ENCODE measurements at places on chromosomes 3 and 15. TPM values are rescaled to one million over a fixed set of nuclear protein-coding genes. Genes with fewer than 3 reads are reported as not detected.

- no peak for DNase-seq
These were observed 9.5 kb upstream of the DPPA4 start for GRCh38 chr3:109346770-109347295.

GRCh38 chr3:195441476-195441991, 1.3 kb downstream of the ACAP2 start:
- DNase-seq, result no peak

DNA sequence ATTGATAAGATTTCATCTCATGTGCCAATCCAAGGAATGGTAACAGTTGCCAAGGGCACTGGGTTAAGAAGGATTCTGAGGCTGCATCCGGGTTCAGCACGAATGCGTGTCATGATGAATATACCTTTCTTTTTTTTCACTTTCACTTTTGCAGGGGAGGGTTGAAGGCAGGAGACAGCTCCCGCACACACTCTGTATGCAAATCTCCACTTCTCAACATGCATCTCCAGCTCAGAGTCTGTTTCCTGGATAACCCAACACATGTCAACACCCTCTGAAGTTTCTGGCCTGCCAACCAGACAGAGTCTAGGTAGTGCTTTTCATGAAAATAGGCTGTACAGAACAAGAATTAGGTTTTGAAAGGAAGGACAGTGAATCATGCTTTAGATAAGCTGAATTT, 21.6 kb downstream of the B4GALT4 start:
- no peak for DNase-seq

- DNase-seq, result no peak
These were observed 927 bp downstream of the SMAD6 start for GRCh38 chr15:66702787-66703539.

GRCh38 chr15:86759800-86760523, 680.3 kb downstream of the AGBL1 start:
- DNase-seq, result no peak

DNA sequence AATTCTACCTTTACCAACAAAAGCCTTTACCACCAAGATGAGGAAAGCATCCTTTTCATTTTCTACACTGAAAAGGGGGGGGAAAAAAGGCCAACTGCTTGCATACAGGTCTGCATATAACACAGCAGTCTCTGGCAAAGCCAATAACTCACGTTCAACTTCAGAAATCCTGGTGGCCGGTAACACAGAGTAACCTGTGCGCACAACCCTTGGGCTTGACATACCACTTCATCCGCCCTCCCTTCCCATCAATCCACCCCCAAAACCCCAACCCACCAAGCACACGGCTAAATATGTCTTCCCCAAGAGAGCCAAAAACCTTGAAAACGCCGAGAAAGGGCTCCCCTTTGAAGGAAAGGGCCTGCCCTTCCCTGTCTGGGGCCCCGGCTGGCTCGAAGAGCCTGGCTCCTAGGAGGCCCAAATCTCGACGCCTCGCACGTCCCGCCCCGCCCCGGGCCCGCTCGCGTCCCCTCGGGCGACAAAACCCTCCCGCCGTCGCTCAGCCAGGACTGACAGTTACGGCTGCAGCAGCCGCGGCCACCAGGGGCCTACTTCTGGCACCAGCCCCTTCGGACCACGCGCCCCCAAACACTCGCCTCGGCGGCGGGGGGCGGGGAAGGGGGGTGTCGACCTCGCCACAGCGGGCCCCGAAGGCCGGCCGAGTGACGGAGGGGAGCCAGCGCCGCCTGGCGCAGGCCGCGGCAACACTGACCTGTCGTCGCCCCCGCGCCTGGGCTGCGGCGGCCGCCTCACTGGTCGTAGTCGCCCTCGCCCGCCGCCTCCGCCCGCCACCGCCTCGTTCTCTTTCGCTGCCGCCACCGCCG, 835 bp downstream of the UBE3A start:
- no peak for DNase-seq

DNA sequence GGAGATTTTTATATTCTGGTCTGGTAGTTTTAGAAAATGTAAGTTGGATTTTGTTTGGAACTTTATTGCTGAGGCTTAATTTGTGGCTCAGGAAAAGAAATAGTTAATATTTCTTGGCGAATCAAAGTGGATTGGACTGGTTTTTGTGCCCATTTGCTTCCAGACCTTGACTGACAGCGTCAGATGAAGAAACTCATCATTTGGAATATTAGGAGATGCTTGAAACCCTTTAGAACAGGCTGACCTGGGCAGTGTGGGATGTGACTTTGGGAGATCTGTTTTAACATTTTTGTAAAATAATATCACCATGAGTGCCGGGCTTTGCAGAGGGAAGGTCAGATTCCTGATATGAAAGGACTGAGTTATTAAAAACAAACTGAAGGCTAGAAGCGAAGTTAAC, 83.0 kb downstream of the AAGAB start:
- DNase-seq, result no peak

- no peak for DNase-seq
These were observed 12.5 kb downstream of the TRIM59 start for GRCh38 chr3:160437083-160437455.

GRCh38 chr3:14628406-14628805, 23.2 kb upstream of the CCDC174 start:
- DNase-seq, result no peak

The LINGO1 gene
- 0.18 TPM for total RNA-seq

The SYNM gene
- total RNA-seq, result 8.3 TPM
